Jurkat, Clone E6-1 (cell line): ENCODE measurements at places on chromosomes 1 and 21.

DNA sequence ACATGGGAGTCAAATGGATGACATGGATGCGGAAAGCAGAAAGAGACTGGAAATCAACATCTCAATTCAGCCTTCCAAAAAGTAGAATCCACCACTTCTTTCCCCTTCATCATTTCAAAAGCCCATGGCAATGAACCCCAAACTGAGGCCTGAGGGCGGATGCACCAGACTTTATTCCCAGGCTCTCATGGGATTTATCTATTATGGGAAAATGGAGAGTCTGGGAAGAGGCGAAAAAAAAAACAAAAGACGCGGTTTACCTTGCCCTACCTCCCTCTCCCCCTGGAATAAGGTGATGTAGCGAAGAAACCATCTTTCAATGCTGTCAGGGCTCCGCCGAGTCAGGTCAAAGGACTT is 624 bp downstream of the KIFAP3 start:
- DNase-seq = no peak

GRCh38 chr1:77394166-77394565 is 112.3 kb downstream of the AK5 start:
- no peak for DNase-seq

GRCh38 chr1:183628537-183628936 is 7.0 kb downstream of the ARPC5 start:
- no peak for DNase-seq

GRCh38 chr1:38929476-38929875 is 12.2 kb downstream of the RHBDL2 start:
- DNase-seq = no peak

- DNase-seq = no peak
Observed at GRCh38 chr1:217955723-217956122, 324.6 kb downstream of the SPATA17 start.

DNA sequence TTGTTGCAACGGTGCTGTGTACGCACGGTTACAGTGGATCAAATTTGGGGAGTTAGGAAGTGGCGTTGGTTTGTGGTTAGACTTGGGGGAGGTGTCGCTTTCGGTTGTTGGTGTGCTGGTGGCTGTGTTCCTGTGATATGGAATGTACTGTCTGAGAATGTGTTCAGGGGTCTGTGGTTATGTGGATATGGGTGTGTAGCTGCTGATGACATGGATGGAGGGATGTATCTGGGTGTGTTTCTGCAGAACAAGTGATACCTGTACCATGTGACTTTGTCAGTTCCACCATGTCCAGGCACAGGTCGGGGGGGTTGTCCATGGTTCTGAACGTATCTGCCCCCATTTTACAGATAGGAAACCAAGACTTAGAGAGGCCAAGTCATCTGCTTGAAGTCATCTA is 22.7 kb downstream of the PAX7 start:
- DNase-seq = peak; percentile 91

DNA sequence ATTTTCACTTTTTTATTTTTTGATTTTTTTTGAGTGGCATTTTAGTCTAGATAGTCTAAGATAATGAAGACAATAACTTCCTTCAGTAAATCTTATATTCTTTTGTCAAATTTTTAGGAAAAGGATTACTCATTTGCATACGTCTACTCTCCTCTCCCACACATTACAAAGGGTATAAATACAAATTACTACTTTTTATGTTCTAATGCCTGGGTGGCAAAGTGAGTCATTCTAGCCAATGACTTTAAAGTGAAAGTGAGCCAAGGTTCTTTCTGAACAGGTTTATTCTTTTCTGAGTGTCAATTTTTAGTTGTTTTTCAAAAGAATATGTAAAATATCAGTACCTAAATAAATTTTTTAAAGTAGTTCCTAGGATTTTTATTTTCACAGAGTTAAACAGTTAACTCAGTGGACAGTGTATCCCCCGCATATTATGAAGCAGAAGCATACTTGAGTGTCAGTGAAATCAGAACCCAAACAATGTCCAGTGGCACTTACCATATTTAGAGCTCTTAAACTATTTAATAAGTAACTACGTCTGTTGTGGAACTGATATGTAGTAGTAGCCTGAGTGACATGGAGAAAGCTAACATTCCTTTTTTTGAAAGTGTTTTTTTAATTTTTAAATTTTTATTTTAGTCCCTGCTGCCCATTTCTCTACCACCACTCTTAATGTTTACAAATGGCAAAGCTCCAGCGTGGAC is 141.7 kb downstream of the PHTF1 start:
- no peak for DNase-seq

GRCh38 chr1:30538993-30539867 is 184.2 kb downstream of the MATN1 start:
- no peak for DNase-seq

DNA sequence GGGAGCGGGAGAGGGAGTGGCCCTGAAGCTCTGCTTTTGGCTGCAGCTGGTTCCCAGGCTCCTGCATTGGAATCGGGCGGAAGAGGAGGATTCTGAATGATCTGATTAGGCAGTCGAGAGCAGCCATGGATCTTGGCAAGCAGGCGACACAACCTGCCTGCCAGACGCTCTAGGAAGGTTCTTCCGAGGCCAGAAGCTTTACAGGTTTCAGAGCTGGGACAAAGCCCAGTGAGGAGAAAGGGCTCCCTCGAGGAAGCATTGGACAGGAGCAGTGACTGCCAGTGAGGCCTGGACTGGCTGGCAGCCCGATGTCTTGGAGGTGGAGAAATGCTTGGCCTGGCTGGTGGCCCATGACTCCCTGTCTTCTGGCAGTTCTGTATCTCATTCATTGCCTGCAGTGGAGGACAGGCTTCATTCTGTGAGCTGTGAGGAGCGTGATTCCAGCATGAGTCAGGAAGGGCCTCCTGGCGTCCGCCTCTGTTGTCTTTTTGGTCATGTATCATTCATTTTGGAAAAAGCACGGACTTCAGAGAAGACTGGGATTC is 132.7 kb upstream of the IPO9 start:
- no peak for DNase-seq

DNA sequence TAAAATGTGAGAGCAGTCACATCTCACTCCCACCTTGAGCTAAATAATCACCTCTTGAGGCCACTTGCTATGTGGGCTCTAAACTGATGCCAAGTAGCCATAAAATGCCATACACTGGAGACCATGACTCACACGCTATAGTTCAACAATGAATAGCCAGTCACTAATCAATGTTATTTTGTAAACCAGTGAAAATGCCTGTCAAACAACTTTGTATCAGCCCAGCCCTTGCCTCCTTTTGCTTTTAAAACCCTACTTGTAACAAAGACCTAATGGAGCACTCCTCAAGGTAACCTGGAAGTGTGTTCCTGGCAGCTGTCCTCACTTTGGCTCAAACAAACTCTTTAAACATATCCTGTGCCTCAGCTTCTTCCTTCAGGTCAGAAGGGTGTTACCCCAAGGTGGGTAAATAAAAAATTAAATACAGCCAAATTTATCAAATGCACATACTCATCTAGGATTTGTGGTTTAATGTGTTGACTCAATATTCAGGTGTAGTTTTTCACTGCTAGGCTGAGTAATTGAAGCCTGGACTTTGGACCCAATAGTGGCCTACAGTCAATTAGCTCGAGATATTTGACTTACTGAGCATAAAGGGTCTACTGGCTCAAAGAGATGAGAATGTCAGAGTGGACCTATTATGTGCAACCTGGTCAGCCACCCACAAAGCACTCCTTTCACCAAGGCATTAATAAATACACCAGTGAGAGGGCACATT is 154.3 kb downstream of the COQ8A start:
- no peak for DNase-seq

DNA sequence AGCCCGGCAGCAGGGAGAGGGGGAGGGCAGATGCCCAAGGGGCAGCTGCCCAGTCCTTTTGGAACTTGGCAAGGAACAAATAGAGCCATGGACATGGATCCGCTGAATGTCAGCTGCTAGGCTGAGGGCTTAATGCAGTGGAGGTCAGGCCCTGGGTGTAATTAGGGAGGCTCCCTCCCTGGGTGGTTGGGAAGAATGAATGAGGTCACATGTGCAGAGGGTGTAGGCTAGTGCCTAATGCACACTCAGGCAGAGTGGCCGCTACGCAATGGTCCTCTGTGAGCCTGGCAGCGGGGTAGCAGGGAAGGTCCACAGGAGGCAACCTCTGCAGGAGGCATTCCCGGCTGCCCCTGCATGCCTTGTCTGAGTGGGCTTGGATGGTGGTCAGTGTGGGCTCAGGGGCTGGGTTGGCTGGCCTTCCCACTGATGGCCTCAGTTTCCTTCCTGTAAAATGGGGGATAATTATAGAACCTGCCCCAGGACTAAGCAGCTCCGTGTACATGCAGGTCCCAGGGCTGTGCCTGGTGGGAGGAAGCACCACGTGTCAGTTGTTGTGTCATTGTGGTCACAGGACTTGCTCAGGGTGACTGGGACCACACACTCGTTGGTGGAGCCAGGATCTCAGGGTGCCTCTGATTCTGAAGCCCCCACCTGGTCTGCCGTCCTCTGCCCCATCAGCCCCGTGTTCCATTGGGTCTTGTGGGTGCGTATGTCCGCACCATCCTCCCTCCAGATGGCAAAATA is 81.6 kb upstream of the ACTL8 start:
- DNase-seq = no peak

- no peak for DNase-seq
Observed at GRCh38 chr1:219189021-219189824, 15.5 kb downstream of the LYPLAL1 start.

GRCh38 chr1:69814926-69815325 is 247.2 kb downstream of the LRRC7 start:
- no peak for DNase-seq

- DNase-seq = no peak
Observed at GRCh38 chr1:43206600-43207228, 34.6 kb downstream of the CFAP57 start.

DNA sequence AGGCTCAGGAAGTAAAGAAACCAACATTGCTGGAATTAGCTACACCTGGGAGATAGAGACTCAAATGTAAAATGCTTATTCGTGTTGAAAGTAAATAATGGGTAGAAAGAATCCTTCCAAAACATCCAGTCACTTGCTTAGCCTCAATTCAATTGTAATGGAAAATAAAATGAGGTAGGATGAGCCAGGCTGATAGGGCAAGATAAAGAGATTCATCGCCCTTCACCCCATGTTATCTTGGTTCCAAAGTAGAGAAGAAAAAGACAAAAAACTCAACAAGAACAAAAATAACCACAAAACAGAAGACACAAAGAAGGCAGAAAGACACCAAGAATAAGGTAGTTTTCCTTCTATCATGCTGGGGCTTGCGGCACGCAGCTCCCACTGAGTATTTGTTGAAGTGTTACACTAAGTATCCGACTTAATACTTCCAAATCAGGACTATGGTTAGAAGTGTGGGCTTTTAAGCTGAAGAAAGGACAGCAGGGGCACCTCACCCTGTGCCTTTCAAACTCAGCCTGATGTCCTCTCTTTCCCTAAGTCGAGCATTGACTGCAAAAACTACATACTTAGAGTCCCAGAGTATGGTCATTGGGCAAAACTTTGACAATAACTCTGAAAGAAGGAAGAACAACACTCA is 202.1 kb downstream of the VAV3 start:
- DNase-seq = no peak

- no peak for DNase-seq
Observed at GRCh38 chr1:13514821-13515220, 1.0 kb upstream of the LRRC38 start.

DNA sequence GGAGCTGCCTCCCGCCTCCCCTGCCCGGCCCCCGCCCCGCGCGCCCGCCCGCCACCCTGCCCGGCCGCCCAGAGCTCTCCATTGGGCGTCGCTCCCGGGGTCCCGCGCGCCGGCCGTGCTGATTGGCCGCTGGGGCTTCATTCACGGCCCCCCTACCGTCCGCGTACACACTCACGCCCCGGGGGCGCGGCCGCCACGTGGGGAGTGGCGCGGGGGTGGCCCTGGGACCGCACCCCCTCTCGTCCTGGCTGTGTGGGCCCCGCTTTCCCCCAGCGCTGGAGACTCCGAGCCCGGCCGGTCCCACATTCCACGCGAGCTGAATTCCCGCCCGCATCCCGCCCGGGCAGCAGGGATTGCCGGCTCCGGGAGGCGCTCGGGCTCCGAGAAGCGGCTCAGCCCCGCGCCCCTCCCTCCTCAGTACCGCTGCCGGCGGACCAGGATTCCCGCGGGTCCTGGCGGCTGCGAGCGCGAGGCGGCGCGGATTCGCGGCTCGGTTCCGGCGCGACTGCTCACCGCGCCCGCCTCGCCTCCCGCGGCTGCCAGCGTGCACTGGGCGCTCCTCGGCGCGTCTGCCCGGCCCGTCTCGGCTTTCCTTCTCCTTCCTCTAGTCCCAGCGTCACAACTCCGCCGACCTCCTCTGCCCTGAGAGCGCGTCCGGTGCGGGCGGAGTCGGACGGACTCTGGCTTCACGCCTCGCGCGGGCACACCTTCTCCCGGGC is 450 bp upstream of the POU3F1 start:
- DNase-seq = peak; percentile 39

DNA sequence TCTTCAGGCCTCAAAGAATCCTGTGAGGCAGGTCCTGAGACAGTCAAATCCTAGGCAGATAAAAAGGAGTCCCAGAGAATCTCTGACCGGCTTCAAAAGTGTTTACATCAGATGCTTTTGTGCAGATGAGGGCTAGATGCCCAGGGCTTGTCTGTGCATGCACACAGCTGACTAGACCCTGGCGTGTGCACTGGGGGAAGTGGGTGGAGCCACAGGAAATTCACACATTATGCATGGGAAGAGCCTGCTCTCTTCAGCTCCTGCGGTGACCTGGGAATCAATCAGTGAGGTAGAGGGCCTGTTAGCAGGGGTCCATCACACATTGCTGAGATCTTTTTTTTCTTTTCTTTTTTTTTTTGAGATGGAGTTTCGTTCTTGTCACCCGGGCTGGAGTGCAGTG is 36.6 kb upstream of the NHLH2 start:
- no peak for DNase-seq

DNA sequence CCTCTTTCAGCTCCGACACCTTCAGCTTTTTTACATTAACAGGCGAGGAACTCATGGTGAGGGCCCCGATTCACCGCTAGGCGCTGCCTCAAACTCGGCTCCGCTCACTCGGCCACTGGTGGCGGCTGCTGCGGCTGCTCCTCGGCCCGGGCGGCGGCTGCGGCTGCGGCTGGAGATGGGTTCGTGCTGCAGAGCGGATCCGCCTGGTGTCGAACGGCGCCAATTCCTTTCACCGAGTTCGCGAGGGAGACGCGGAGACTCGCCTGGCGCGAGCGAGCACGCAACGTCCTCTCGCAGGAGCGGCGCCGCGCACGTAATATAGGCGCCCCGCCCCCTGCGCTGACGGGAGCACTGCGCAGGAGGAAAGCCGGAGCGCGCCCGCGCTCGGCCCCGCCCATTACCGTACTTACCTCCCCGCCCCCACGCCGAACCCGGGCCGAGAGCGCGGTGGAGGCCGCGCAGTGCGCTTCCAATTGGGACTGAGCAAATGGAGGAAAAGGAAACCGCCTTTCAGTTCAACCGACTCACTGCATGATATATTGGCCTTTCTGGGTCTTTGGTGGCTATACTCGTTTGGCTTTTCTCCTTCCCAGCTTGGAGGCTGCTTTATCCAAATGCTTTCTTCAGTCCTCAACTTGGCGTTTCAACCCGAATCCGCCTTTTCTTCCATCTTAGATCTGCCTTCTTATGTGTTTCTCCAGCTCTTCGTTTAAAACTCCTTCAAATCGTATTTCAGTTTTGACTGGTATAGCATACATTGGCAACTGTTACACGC is at the start of gene HNRNPU:
Gene HNRNPU, minus strand, starts transcription at position 291 of the 775 bp plus-strand sequence. Its CDS starts 236 bp downstream, at position 55.
- peak; percentile 94 for DNase-seq
